ENCODE measurements at places on chromosomes 12 and 14. TPM values are rescaled to one million over a fixed set of nuclear protein-coding genes. Genes with fewer than 3 reads are reported as not detected.

TMEM179 gene
- total RNA-seq, result not detected

HOXC9 gene
- 34.0 TPM for total RNA-seq

TAS2R42 gene
- not detected for total RNA-seq

CIROP gene
- not detected for total RNA-seq

HPD gene
- total RNA-seq, result 2.0 TPM

TMED10 gene
- 275 TPM for total RNA-seq

GRCh38 chr14:79134361-79134760, 964.2 kb downstream of the NRXN3 start:
- no peaks in the 10 kb centered on the region for H3K36me3 ChIP-seq
- no peaks in the 10 kb centered on the region for H3K4me1 ChIP-seq
- DNase-seq, result no peak
- no peaks in the 10 kb centered on the region for H3K27me3 ChIP-seq

DNA sequence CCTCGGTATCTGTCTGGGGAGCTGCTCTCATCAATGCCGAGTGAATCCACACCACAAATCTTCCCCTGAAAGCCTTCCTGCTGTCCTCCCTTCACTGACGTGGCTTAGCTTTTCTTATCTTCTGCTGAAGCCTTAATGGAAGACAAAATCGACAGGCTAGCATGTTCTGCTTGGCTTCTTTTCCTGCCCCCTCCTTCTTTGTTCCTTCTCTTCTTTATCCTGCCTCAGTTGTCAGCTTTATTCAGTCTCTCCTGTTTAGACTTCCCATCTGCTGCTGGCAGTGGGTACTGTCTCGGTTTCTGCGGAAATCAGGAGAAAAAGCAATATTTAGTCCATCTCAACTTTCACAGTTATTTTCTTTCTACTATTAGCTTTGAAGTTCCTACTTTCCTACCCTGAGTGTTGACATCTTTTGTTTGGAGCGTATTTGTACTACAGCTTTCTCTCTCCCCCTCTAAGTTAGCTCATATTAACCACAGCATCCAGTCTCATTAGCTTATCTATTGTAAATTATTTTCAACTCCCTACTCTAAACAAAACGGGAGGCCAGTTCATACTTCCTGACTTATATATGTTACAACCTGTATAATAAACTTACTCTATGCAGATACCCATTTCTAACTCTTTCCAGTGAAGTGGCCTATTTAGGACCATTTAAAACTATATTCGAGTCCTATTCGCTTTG, 226.0 kb downstream of the DACT1 start:
- H3K36me3 ChIP-seq, result no peaks in the 10 kb centered on the region
- no peak overlapping the region for H3K27ac ChIP-seq
- no peak for DNase-seq

DNA sequence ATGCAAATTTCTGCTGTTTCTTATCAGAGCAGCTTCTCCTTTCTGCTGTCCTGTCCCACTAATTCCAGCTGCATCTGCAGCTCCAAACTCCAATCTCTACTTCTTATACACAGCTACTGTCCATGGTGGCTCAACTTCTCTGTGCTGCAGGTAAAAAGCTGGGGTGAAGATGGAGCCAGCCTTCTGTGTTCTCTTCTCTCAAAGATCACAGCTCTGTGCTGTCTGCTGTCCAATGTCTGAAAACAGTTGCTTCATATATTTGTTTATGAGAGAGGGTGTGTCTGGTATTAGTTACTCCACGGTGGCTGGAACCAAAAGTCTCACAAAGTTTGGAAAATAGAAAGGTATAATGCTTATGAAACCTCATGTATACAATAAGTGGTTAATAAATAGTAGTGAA, 445.8 kb upstream of the TBX3 start:
- H3K4me1 ChIP-seq, result no peaks in the 10 kb centered on the region
- no peaks in the 10 kb centered on the region for H3K36me3 ChIP-seq
- H3K27me3 ChIP-seq, result no peaks in the 10 kb centered on the region
- no peak overlapping the region for H3K4me3 ChIP-seq

- no peaks in the 10 kb centered on the region for H3K36me3 ChIP-seq
- peaks cover 6% of the 10 kb centered on the region for H3K27me3 ChIP-seq
- no peak for DNase-seq
- H3K4me1 ChIP-seq, result peaks cover 6% of the 10 kb centered on the region
- no peak overlapping the region for H3K27ac ChIP-seq
- no peak overlapping the region for H3K4me3 ChIP-seq
These were observed 189.2 kb upstream of the C14orf180 start for GRCh38 chr14:104390221-104390931.

DNA sequence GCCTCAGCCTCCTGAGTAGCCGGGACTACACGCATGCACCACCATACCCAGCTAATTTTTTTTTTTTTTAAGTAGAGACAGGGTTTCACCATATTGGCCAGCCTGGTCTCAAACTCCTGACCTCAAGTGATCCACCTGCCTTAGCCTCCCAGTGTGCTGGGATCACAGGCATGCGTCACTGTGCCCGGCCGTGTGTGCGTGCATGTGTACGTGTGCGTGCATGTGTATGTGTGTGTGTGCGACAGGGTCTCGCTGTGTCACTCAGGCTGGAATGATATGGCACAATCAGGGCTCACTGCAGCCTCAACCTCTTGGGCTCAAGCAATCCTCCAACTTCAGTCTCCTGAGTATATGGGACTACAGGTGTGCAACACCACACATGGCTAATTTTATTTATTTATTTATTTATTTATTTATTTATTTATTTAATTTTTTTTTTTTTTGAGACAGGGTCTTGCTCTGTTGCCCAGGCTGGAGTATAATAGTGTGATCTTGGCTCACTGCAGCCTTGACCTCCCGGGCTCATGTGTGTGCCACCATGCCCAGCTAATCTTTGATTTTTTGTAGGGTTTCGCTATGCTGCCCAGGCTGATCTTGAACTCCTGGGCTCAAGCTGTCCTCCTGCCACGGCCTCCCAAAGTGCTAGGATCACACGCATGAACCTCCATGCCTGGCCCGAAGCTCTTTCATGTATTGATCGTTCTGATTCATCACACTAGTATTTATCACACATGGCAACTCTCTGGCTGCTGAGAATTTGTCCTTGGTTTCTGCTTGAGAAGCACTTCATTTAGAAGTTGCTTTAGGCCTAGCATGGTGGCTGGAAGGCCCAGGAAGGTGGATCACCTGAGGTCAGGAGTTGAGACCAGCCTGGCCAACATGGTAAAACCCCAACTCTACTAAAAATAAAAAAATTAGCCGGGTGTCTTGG, 35.9 kb upstream of the CLIP1 start:
- H3K36me3 ChIP-seq, result no peaks in the 10 kb centered on the region
- H3K4me1 ChIP-seq, result no peaks in the 10 kb centered on the region
- DNase-seq, result no peak
- H3K27ac ChIP-seq, result no peak overlapping the region
- no peaks in the 10 kb centered on the region for H3K27me3 ChIP-seq

DNA sequence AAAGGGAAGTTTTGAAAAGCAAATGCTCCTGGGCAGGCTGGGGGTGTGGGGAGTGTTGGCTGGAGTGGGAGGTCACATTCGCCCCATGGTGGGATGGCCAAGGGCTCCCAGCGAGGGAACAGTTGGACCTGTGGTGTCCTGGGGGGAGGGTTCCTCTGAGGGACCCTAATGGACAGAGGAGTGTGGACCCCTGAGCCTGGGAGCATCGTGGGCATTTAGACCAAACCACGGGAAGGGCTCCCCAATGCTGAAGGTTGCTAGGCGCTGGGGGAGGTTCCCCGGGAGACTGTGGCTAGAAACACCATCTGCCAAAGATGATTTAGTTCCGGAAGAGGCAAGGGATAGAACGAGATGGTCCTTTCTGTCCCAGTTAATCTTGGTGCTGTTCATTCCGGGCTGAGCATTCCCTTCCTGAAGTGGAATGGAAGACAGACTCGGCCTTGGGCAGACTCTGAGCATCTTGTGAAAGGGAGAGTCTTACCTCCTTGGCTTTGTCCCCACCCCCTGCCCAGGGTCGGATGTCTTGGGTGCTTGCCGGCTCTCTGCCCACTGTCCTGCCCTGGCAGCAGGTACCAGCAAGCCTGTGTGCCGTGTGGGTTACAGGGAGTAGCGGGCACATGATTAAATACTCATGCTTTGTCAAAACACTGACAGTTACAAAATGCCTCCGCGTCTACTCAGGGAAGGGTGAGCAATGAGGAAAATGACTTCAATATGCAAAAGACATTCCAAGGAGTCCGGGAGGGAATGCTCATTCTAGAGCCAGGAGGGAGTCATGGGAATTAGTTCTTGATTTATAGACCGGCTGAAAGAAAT, 215.9 kb downstream of the CACNA1C start:
- no peak for DNase-seq
- H3K27me3 ChIP-seq, result peaks cover 13% of the 10 kb centered on the region
- peak overlapping the region; percentile 43 for H3K27ac ChIP-seq
- H3K36me3 ChIP-seq, result no peaks in the 10 kb centered on the region
- H3K4me3 ChIP-seq, result no peak overlapping the region
- no peaks in the 10 kb centered on the region for H3K4me1 ChIP-seq

DNA sequence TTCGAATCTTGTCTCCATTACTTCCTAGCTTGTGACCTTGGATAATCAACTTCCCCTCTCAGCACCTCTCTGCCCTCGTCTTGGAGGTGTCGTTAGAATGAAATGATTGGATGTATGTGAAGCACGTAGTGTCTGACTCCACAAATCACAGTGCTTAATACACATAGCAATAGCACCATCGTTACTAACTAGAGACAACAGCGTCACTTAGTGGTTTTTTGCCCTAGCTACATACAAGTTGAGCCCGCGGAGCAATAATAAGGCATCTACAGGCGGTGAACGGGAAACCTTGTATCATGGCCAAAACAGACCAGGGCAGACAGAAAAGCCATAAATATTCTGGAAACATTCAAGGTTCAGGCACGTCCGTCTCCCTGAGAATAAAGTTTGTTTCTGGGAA, 154.9 kb downstream of the ASCL4 start:
- no peaks in the 10 kb centered on the region for H3K4me1 ChIP-seq
- H3K27ac ChIP-seq, result no peak overlapping the region
- DNase-seq, result no peak
- peaks cover 10% of the 10 kb centered on the region for H3K27me3 ChIP-seq

DNA sequence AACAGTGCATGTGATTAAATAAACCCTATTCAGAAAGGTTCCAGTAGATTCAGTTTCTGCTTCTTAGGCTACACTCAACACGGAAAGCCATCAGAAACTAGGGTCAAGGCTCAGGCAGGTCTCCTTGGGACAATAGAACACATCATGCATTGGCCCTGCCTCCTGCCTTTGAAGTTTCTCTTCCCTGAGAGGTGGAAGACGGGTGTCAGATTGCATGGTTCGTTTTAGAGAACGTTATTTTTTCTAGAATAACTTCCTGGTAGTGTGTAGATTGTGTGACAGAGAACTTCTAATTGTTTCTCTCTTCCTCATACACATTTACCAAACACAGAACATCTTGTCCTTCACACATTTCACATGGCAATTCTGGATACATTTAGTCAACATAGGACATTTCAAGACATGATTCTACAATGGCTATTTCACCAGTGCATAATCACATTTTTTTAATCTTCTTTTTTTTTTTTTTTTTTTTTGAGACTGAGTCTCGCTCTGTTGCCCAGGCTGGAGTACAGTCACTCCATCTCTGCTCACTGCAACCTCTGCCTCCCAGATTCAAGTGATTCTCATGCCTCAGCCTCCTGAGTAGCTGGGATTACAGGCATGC, 106.6 kb upstream of the AMN1 start:
- H3K27ac ChIP-seq, result no peak overlapping the region
- no peaks in the 10 kb centered on the region for H3K4me1 ChIP-seq
- DNase-seq, result no peak
- no peaks in the 10 kb centered on the region for H3K27me3 ChIP-seq
- H3K4me3 ChIP-seq, result no peak overlapping the region

- H3K4me3 ChIP-seq, result no peak overlapping the region
- DNase-seq, result no peak
These were observed 86.5 kb downstream of the TBX5 start for GRCh38 chr12:114319422-114319821.

DNA sequence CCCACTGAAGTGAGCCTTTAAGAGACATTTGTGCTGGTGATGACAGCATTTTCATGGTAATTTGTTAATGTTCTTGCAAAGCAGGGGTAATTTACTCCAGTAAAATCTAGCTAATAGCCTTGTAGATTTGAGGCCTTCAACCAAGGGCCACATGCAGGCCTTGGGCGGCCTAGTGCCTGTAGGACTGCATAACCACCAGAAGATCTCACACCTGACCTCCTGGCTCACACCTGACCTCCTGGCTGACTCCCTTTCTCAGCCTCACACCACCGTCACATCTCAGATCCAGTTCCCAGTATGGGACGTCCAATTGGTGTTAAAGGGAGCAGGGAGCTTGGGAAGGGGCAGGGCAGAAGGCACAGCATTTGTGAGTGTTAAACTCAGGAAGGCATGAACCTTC, 26.9 kb downstream of the C12orf42 start:
- no peak for DNase-seq
- no peak overlapping the region for H3K27ac ChIP-seq
- no peaks in the 10 kb centered on the region for H3K27me3 ChIP-seq
- no peak overlapping the region for H3K4me3 ChIP-seq

GRCh38 chr14:99655521-99655920, 10.6 kb downstream of the HHIPL1 start:
- no peak overlapping the region for H3K4me3 ChIP-seq
- H3K27ac ChIP-seq, result no peak overlapping the region
- H3K36me3 ChIP-seq, result no peaks in the 10 kb centered on the region
- H3K4me1 ChIP-seq, result no peaks in the 10 kb centered on the region
- H3K27me3 ChIP-seq, result peaks cover 40% of the 10 kb centered on the region

DNA sequence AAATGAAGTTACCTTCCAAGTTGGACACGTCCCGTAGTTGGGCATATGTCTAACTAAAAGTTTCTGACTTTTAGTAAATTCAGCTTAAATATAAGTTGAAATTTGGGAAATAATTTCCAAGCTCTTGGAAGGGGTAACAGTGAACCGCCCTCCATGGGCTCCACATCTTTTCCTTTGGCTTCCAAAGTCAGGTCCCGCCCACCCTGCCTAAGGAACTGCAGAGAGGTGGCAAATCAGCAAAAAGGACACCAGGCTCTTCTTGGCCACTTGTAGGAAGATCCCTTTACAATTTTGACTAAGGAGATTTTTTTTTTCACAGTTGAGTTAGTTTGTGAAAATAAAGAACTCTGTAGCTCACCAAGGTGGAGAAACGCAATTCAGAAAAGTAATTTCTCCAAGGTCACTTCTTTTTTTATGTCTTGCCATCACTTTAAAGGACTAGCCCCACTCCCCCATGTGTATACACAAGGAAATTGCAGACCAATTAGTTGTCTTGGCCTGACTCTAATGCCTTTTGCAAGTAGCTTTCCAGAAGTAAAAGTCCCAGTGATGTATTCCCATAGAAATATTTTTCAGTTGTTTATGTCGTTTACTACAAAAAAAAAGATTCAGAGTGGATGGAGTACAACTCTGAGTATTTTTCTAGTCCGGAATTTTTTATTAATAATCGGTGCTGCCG, 181.2 kb downstream of the PELI2 start:
- DNase-seq, result no peak
- H3K36me3 ChIP-seq, result no peaks in the 10 kb centered on the region
- H3K4me3 ChIP-seq, result no peak overlapping the region
- no peaks in the 10 kb centered on the region for H3K27me3 ChIP-seq
- no peaks in the 10 kb centered on the region for H3K4me1 ChIP-seq
